ENCODE measurements at places on chromosomes 11 and 22. TPM values are rescaled to one million over a fixed set of nuclear protein-coding genes. Genes with fewer than 3 reads are reported as not detected.

DNA sequence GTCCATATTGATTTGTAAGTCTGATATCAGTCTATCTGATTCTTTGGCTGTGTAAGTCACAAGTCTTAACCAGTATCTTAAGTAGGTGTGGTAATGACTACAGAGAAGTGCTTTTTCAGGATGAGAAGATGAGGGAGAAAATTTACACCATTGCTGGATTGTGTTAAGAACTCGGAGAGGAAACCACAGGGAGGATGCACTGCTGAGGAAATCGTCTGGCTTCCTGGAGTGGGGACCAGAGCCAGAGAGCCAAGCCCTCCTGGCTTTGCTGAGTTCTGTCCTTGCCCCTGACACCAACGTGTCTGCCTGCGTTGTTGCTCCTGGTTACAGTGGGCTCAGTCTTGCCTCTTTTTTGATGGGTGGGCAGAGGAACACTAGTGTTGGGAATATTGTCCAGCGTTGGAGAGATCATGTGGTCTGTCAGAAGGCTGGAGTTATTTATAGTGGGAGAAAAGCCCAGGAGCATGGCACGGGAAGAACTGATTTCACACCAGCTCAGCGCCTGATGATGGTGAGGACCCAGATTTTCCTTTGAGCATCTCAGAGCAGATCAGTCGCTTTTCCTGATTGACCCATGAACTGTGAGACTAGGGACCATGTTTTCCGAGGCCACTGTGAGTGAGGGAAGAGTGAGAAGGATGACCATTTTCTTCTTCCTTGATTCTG is 29.6 kb downstream of the MARK2 start:
- H3K27me3 ChIP-seq, result no peaks in the 10 kb centered on the region
- peaks cover 3% of the 10 kb centered on the region for H3K36me3 ChIP-seq
- peaks cover 94% of the 10 kb centered on the region for H3K4me1 ChIP-seq

SUN2 gene
- total RNA-seq, result 440 TPM

APOBEC3B gene
- total RNA-seq, result not detected

- peaks cover 14% of the 10 kb centered on the region for H3K4me1 ChIP-seq
- peaks cover 86% of the 10 kb centered on the region for H3K36me3 ChIP-seq
- H3K4me3 ChIP-seq, result no peak overlapping the region
- H3K27me3 ChIP-seq, result no peaks in the 10 kb centered on the region
- DNase-seq, result no peak
- no peak overlapping the region for H3K27ac ChIP-seq
Measured at GRCh38 chr11:72711141-72711540, 36.9 kb upstream of the PDE2A start.

DNA sequence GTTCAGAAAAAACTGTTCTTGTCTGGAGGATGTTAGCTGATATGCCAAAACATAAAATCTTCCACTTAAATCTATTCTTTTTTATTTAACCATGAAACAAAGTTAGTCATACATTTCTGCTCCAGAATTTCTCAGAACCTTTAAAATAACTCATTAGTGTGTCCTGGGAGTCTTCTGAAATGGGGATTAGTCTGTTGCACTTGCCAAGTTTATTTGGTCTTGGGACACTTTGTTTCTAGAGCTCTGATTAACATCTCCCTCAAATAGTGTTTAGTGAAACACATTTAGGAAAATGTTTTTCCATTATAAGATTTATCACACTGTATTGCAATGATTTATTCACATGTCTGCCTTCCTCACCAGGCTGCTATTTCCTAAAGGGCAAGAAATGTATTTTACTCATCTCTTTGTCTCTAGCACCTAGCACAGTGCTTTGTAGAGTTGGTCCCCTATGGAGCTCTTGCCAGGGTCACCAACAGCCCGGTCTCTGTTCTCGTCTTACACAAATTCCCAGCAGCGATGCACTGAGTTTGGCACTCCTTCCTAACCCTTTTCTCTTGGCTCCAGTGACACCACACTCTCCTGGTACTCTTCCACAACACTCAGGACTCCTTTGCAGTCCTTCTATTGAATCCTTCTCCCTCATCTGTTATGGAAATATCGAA is 189.2 kb downstream of the CSNK2A3 start:
- no peaks in the 10 kb centered on the region for H3K4me1 ChIP-seq
- no peak overlapping the region for H3K4me3 ChIP-seq
- no peaks in the 10 kb centered on the region for H3K36me3 ChIP-seq

FGF4 gene
- not detected for total RNA-seq

DNA sequence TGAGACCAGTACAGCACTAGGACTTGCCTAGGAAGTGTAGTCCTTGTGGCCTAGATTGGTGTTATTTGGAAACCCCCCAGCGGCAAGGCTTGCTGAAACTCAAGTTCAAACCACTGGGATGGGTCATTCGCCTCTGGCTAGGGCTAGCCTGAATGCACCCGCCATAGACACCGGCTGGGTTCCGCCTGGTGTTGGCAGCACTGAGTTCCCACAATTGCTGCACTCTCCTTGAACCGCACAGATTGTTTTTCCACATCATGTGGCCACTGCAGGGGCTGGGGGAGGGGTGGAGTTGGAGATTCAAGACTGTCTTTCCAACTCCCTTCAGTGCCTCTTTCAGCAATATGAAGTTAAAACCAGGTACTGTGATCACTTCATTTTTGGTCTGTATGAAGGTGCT is 43.1 kb downstream of the CCDC73 start:
- no peak overlapping the region for H3K4me3 ChIP-seq
- H3K4me1 ChIP-seq, result no peaks in the 10 kb centered on the region
- no peaks in the 10 kb centered on the region for H3K36me3 ChIP-seq

SERPING1 gene
- total RNA-seq, result not detected

NFAM1 gene
- 0.34 TPM for total RNA-seq

MOGAT2 gene
- not detected for total RNA-seq

- H3K4me3 ChIP-seq, result no peak overlapping the region
- DNase-seq, result no peak
- H3K27ac ChIP-seq, result no peak overlapping the region
- no peaks in the 10 kb centered on the region for H3K4me1 ChIP-seq
Measured at GRCh38 chr11:121129362-121130340, 28.6 kb downstream of the TECTA start.

Measured in CD4-positive, alpha-beta T cell (primary cell).